Tibial nerve (tissue), 4 donors: ENCODE measurements at places on chromosomes 13 and 19.
A peak's percentile ranks its signal among the peaks of the same experiment; 100 is the strongest.

- H3K27ac ChIP-seq: no peak overlapping the region
- peaks cover 21% of the 10 kb centered on the region for H3K4me1 ChIP-seq
- no peaks in the 10 kb centered on the region for H3K27me3 ChIP-seq
- DNase-seq: no peak
- H3K36me3 ChIP-seq: peaks cover 31% of the 10 kb centered on the region
- no peak overlapping the region for H3K4me3 ChIP-seq
Measured at GRCh38 chr19:47649588-47649987, 40.7 kb downstream of the BICRA start.

- peaks cover 28% of the 10 kb centered on the region for H3K4me1 ChIP-seq
- peaks cover 86% of the 10 kb centered on the region for H3K36me3 ChIP-seq
- H3K27ac ChIP-seq: no peak overlapping the region
- no peak for DNase-seq
- no peak overlapping the region for H3K4me3 ChIP-seq
- H3K27me3 ChIP-seq: no peaks in the 10 kb centered on the region
Measured at GRCh38 chr19:1363599-1363998, 20.1 kb upstream of the NDUFS7 start.

DNA sequence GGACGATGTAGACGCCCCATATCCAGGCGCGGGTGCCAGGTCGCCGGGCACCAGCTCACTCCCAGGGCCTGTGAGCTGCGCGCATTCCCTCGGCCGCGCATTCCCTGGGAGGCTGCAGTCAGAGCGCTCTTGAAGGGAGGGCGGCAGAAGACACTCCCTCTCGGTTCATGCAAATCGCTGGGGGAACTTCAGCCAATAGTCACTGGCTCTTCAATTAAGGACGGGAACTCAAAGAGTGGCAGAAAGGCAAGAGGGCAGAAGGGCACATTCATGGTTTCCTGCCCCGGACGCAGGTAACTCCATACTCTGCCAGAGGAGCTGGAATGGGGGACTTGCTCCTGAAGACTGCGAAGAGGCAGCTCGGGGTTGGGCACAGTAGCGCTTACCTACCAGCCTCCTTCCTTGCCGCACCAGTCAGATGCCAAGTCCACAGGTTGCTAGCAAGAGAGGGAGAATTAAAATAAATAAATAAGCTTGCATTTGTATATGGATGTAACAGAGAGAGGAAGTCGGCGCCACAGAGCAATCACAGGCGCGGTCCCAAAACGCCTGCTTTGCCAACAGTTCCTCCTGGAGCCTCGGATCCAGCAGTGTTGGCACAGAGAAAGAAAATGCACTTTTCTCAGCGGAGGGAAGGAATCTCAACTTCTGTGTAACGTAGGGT is 459 bp downstream of the PCDH20 start:
- no peaks in the 10 kb centered on the region for H3K4me1 ChIP-seq
- DNase-seq: no peak
- peak overlapping the region; percentile 28 for H3K4me3 ChIP-seq
- H3K27ac ChIP-seq: no peak overlapping the region

DNA sequence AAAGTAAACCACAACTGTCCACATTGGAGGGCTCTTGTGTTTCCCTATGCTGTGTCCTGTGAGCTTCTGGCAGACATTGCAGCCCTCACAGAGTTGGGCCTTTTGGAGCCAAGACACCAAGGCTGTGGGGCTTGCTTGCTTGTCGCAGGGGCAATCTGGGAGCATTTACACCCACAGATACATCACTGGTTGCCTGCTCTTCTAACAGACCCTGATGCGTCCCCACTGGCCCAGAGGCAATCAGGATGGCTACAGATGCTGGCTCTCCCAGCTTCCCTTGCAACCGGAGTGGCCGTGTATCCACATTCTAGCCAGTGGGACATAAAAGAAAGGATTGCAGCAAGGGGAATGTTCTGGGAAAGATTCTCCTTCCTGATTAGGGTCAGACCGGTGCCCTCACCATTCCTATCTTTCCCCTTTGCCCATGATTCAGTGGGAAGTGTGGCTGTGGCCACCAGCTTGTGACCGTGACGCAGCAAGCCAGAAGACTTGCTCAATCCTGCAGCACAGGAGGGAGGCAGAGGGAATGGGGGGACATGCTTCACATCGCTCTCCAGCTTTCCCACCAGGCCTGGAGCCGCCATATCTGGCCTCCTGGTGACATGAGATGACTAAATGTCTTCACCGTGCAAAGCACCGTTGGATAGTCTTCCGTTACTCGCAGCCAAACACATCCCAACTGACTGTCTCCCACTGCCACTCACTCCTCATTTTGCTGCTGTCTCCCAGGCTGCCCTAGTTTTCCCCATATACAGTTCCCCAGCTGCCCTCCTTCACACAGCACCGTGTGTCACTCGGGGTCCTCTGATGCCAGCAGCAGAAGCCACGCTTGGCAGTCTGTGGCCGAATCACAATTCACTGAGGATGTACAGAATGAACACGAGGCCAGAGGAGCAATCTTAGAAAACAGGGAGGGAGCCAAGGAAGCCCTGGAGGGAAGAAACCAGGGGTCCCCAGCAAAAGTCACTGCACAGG is 151.0 kb downstream of the DPF1 start:
- H3K27ac ChIP-seq: no peak overlapping the region
- no peaks in the 10 kb centered on the region for H3K36me3 ChIP-seq
- no peak for DNase-seq
